ENCODE measurements at places on chromosomes 12 and 14.
A peak's percentile ranks its signal among the peaks of the same experiment; 100 is the strongest.

DNA sequence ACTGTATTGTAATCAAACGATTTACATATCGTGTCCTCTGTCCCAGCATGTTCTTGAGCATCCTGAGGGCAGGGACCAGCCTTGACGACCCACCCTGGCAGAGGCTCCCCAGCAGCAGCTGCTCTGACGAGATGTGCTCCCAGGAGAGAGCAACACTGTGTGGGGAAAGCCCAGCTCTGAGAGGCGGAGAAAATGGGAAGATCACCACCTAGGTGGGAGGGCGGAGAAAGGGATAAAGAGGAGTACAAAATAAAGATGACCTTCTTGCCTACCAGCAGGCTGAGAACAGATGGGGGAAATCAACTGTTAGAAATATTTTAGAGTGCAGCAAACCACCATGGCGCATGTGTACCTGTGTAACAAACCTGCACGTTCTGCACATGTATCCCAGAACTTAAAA, 71.5 kb upstream of the CAPRIN2 start:
- no peak for DNase-seq

DNA sequence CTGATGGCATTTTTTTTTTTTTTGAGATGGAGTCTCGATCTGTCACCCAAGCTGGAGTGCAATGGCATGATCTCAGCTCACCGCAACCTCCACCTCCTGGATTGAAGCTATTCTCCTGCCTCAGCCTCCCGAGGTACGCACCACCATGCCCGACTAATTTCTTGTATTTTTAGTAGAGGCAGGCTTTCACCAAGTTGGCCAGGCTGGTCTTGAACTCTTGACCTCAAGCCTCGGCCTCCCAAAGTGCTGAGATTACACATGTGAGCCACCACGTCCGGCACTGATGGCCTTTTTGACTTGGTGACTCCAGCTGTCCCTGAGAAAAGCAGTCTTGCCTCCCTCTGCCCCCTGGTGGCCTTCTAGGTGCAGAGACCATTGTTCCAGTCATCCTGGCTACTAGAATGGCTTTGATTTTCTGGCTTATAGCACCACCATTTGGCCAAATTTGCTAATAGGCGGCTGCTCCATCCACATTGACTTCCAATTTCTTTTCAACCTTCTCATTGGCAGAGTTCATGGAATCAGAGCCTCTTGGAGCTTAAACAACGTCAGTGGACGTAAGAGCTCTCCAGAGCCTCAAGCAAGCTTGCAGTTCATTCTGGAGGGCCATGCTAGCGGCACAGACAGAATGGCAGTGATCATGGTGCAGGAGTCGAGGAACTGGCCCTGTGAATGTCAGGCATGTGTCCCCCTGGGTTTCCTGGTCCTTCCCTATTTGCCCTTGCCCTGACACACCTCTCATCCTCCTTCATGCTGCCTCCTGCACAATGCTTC, 25.4 kb upstream of the EIF4B start:
- DNase-seq, result peak; percentile 86

DNA sequence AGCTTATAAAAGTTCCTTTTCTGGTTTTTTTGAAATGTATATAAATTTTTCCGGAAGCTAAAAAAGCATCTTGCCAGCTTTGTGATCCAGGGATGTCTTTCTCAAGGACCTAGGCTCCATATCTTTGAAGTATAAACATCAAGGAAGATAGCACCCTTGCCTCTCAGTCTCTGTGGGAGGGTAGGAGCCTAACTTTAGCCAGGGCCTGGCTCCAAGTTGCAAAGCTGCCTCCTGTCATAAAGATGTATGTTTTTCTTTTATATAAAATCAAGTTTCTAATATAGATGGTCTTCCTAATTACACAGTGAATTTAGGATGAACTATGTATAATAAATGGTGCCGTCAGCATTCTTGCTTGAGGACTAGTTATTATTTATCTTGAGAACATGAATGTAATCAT, 612.6 kb upstream of the USP15 start:
- DNase-seq, result no peak

DNA sequence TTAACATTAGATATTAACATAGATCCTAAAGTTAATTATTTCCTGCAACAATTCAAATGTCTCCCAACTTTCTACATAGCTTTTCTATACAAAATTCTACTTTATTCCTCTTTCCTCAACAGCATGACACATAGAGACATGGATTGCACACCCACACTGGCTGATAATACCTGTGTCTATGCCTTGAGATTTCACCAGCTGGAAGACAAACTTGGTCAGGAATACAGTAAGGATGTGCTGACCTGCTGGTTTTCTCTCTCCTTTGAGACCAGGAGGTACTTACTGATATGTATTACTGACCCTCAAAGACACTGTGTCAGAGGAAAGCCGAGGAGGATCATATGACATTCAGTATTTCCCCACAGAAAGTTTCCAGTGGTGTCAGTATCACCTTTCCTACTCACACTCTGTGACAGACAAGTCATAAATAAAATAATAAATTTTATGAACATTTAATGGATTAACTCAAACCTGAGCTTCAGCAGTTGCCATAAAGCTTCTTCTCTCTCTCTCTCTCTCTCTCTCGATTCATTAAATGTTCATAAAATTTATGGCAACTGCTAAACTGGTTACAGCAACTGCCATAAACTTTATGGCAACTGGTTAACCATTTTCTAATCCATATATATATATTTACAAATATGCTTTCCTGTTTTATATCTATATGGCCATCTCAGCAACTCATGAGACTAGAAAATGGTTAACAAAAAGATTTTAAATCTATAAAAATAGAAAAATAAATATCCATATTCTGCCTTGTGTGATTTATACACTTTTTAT, 22.7 kb downstream of the EIF2S3B start:
- DNase-seq, result no peak

GRCh38 chr12:66268562-66268961, 33.7 kb upstream of the HELB start:
- DNase-seq, result no peak

- no peak for DNase-seq
Measured at GRCh38 chr12:7060353-7060954, at the start of gene C1S. C1S (plus strand) TSS chr12:7060718; CDS start chr12:7061913, 1,195 bp downstream.

DNA sequence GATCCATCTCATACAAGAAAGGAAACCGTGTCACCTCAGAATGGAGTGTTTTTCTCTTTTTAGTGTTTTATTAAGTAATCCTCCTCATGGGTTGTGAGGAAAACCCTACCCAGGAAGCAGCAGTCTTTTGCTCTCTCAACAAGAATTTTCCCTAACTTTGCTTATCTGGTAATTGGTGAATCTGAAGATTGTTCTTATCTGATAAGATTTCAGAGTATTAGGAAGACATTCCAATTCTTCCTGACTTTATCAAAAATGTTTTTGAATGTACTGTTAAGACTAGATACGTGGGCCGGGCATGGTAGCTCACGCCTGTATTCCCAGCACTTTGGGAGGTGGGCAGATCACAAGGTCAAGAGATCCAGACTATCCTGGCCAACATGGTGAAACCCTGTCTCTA, 86.0 kb downstream of the PHLDA1 start:
- DNase-seq, result no peak

GRCh38 chr12:49952391-49953055, 2.0 kb downstream of the AQP2 start:
- no peak for DNase-seq

GRCh38 chr14:95531473-95531872, 3.4 kb upstream of the GLRX5 start:
- no peak for DNase-seq

DNA sequence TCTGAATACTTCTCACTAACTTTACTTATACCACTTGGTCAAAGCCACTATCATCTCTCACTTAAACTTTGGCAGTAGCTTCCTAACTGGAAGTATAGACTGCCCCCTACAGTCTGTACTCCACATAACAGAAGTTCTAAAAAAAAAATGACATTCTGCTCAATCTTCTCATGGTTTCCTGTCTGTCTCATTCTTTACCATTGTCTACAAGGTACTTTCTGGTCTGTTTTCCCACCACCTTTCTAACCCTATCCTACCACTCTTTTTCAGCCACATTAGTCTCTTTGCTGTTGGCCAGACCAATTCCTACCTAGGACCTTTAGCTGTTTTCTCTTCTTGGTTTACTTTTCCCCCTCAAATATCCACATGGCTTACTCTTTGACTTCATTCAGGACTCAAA, 14.7 kb downstream of the CPSF6 start:
- no peak for DNase-seq

DNA sequence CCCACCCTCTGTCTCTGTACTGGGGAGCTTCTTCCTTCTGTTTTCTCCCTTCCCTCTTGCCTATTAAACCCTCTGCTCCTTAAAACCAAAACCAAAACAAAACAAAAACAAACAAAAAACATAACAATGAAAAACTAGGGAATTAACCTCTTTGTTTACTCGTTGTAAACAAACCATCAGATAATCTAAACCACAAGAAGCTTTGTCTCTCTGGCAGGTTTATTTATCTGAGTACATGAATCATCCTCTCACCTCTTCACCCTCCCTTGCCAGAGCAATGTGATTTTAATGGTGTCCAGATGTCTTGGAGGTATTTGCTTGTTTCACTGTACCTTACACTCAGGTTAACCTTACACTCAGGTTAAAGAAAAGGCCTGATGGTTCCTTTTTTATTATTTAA, 66.1 kb downstream of the DYRK2 start:
- DNase-seq, result no peak

DNA sequence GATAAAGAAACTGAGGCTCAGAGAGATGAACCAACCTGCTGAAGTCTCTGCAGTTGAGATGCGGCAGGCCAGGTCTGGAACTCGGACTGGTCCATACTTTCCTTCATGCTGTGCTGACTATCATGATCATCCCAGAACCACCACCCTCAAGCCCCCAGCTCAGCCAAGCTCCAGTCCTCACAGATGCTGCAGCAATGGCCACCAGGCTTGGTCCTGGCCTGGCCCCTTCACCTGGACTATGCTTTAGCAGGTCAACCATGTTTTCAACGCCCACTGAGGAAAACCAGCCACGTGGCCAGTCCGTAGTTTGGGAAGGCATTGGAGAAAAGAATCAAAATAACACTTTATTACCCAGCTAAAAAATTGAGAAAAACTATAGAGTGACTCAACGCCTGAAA, 1.4 kb downstream of the GPR68 start:
- no peak for DNase-seq

DNA sequence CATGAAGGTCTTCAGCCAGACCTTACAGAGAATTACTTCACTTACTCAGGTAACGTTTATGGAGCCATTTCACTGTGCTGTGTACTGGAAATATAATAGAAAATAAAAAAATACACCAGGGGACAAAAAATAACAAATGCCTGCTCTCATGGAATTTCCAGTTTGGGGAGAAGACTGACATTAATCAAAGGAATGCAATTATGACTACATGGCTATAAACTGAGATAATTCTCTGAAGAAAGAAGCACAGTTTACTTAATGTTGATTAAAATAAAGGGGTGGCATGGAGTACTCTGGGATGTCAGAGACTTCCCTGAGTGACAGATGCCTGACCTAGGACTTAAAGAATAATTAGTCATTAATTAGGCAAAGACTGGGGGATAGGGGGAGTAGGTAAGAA, 59.0 kb downstream of the DENND5B start:
- DNase-seq, result no peak

DNA sequence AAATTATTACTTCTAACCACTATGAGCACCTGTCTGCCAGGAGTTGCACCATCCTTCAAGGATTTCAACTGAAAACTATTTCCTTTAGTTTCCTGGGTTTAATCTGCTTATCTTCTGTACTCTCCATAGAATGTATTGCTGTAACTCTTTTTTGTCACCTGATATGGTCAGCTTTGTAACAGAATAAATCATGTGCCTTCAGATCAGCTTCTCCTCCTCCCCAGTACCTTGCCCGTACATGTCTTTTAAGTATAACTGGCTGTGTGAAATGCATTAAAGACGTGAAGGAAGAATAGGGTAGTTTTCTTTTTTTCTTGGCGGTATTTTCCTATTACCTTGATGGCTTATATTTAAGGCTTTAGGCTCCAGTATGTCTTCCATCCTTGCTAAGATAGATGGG, 200.3 kb upstream of the NAV3 start:
- DNase-seq, result no peak

DNA sequence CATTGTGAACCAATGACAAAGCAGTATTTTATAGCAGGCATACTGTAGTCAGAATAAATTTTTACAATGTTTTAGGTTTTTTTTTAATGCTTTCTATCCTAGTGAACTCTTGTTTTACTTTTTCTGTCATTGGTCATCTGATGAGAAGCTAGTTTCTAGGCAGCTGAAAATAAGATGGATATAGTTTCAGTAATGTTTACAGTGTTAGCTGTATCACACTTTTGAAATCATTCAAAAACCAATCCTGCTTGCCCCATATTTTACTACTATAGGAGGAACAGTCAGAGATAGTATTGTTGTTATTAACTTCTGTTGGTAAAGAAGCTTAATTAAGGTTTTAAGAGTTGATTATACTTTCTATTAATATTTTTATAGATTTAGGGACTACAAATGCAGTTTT, 24.5 kb downstream of the USP15 start:
- DNase-seq, result no peak
